ENCODE measurements at places on chromosomes 5 and 9.

- DNase-seq: no peak
Measured at GRCh38 chr9:121285835-121286687, 18.1 kb downstream of the GSN start.

DNA sequence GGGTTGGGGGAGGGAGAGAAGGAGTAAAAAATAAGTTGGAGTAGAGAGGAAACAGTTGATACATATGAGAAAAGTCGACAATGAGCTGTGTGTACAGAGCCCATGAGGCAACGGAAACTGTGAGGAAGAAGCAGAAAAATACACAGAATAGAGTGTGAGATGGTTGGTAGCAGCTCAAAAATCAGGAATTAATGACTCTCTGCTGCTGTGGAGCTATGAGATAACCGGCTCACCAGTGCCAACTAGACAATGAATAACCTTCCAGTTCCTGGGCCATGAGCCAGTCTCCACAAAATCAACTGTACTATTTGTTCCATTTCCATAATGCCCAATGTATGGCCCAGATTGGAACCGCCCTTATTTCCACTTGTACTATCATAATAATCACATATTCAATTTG, 53.1 kb upstream of the NREP start:
- DNase-seq: no peak

GRCh38 chr9:131728546-131728910, 11.3 kb downstream of the RAPGEF1 start:
- DNase-seq: no peak

GRCh38 chr5:137073189-137073588, 425.9 kb downstream of the SPOCK1 start:
- no peak for DNase-seq

GRCh38 chr5:149608936-149609545, 27.7 kb downstream of the ARHGEF37 start:
- no peak for DNase-seq

GRCh38 chr5:56329652-56330051, 96.5 kb upstream of the ANKRD55 start:
- DNase-seq: no peak

GRCh38 chr5:78508186-78508765, 140.3 kb downstream of the LHFPL2 start:
- DNase-seq: no peak

- DNase-seq: no peak
Measured at GRCh38 chr5:94618029-94618492, 343 bp downstream of the KIAA0825 start.
